IgD-negative memory B cell (primary cell): ENCODE measurements at places on chromosomes 4 and X. TPM values are rescaled to one million over a fixed set of nuclear protein-coding genes. Genes with fewer than 3 reads are reported as not detected.

MXRA5 gene
- not detected for polyA plus RNA-seq

HSPA4L gene
- not detected for polyA plus RNA-seq

SOWAHD gene
- polyA plus RNA-seq, result 36.1 TPM

DMP1 gene
- not detected for polyA plus RNA-seq

PNMA6F gene
- polyA plus RNA-seq, result not detected

NMU gene
- polyA plus RNA-seq, result 0.53 TPM

PCYT1B gene
- polyA plus RNA-seq, result 0.13 TPM

P2RY4 gene
- not detected for polyA plus RNA-seq

ODAPH gene
- polyA plus RNA-seq, result not detected

CNGA1 gene
- polyA plus RNA-seq, result not detected

MAGEH1 gene
- 18.2 TPM for polyA plus RNA-seq

SOWAHB gene
- polyA plus RNA-seq, result not detected

FAT4 gene
- polyA plus RNA-seq, result not detected

CD38 gene
- polyA plus RNA-seq, result 20.9 TPM

FAM53A gene
- polyA plus RNA-seq, result 1.5 TPM

ADGRG2 gene
- 0.16 TPM for polyA plus RNA-seq

AMMECR1 gene
- polyA plus RNA-seq, result 5.4 TPM

PROM1 gene
- polyA plus RNA-seq, result not detected

DIPK2B gene
- polyA plus RNA-seq, result not detected

TMEM31 gene
- polyA plus RNA-seq, result not detected

ADH1C gene
- polyA plus RNA-seq, result not detected

SERPINA7 gene
- polyA plus RNA-seq, result not detected

GAGE12E gene
- polyA plus RNA-seq, result not detected

NAP1L2 gene
- 0.38 TPM for polyA plus RNA-seq
